A549 treated with Mapracorat at 1 μM for 4 hours (cell line): ENCODE measurements at places on chromosomes 16 and 17. TPM values are rescaled to one million over a fixed set of nuclear protein-coding genes. Genes with fewer than 3 reads are reported as not detected.

CD300LB gene
- 0.07 to 0.11 TPM in 2 of 5 replicates, not detected in the others for total RNA-seq

TEKT3 gene
- total RNA-seq, result 0.27 to 0.34 TPM (median 0.29 TPM) in 4 of 5 replicates, not detected in the other

GAS2L2 gene
- total RNA-seq, result 0.04 to 0.08 TPM (median 0.08 TPM) in 5 replicates

KRT17 gene
- 0.66 to 1.0 TPM (median 0.83 TPM) in 5 replicates for total RNA-seq
